ENCODE measurements at places on chromosomes 5 and 9.
A peak's percentile ranks its signal among the peaks of the same experiment; 100 is the strongest.

DNA sequence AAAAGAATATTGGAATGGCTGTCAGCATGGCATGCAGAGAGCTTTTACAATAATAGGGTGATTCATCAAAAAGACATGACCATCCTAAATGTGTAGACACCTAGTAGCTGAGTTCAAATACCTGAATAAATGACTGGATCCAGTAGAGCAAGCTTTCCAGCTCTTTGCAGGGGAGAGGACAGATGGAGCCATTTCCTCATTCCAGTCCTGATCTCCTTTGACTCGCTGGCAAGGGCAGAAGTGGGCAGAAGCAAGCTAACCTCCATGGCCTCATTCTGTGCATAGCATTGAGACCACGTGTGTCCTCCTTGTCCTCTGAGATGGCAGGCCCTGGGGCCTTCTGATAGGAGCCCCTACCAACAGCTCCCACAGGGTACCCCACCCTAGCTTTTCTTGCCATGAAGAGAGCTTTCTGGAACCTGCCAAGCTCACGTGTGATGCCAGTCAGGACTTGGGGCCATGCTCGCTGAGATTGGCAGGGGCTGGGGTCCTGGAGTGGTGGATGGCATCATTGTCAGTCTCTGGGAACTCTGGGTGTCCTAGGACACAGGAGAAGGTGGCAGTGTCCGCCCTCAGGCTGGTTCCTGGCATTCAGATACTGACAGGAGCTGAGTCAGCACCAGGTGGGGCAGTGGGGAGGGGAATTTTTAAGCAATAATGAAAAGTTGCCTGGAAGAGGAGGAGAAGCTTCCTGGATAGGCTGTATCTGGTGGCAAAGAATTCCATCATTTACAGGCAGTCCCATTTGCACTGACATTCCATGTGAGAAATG is 33.6 kb downstream of the WWC1 start:
- no peak for DNase-seq

DNA sequence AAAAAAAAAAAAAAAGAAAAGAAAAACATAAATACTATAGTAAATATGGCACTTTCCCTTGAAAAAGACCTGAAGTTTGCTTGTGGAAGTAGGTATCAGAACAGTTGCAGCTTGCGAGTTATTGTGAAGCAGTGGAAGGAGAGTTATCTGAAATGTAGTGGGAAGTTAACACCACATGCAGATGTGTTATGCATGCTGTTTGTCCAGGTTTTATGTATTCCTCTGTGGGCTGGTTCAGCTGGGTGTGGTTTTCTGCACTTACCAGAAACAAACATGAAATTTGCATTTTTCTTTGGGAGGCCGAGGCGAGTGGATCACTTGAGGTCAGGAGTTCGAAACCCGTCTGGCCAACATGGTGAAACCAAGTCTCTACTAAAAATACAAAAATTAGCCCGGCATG is 42.1 kb upstream of the CTNNA1 start:
- DNase-seq = no peak

- peak; percentile 38 for DNase-seq
These were observed 4.9 kb upstream of the F2R start for GRCh38 chr5:76710991-76711390.

DNA sequence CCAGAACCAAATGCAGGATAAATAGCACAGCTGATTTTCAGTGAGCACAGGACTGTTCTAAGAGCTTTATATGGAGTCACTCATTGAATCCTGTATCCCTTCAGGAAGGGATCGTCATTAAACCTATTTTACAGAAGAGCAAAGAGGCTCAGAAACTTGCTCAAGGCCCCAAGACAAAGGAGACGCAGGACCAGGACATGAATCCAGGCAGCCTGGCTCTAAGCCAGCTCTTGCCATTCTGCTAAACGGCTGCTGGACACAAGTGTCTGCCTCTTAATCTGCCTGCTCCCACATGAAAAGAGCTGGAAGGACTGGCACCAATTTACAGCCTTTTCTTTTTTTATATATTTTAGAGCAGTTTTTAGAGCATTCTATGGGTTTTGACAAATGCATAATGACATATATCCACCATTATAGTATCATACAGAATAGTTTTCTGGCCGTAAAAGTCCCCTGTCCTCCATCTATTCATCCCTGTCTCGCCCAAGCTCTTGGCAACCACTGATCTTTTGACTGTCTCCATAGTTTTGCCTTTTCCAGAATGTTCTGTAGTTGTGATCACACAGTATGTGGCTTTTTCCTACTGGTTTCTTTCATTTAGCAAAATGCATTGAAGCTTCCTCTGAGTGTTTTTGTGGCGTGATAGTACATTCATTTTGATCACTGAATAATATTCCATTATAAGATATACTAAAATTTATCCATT is 37.5 kb downstream of the RETREG1 start:
- DNase-seq = no peak

DNA sequence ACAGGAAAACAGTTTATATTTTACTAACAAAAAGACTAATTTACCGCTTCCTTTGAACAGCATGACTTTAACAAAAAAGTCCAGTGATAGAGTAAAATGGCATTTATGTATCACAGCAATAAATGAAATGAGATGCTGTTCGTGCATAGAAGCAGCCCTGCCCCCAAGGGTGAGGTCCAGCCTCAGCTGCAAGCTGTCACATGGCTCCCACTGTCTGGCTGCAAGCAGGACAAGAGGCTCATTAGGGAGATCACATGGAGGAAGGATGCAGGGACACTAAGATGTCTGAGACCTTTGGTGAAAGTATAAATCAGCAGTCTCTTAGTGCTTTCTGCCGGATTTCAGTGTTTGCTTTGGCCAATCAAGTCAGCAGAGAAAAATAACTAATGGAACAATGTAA is 23.0 kb downstream of the GDNF start:
- peak; percentile 31 for DNase-seq

Data from HFFc6 (cell line).